ENCODE measurements at places on chromosomes 2 and 18.

DNA sequence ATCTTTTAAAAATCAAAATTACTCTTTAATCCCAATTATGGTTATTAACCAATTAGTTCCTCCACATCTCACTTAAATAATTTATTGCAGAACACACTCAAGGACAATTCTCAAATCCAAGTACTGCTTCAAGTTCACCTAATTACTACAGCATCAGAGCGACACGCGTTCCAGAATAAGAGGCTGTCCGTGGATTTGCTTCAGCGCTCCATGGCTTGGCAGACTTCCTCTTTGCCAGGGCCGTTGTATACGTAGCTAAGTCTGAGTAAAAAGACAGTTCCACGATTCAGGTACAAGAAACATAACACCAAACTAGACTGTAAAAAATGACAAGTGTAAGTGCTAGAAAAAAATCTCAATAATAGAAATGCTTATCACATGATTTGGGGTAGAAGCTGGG lies 153.2 kb upstream of the MYT1L start:
- DNase-seq, result no peak

DNA sequence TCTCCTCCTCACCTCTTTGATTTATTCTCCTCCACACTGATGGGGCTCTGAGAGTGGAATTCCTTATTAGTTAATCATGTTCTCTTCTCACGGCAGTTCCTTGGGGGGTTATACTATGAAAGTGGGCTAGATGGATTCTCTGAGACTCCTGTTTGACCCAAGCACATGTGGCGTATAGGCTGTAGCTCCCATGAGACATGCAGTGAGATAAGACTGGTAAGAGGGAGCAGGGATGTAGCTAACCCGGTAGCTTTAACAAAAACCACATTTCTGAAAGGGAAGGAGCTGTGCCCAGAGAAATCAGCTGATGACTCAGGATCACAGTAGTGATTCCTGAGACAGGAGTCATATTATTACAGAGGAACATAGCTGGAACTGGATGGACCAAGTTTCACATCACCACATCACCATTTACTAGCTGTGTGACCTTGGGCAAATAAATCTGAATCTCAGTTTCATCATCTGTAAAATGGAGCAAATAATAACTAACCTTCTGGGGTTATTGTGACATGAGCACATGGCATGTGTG lies 82.9 kb downstream of the CRIM1 start:
- DNase-seq, result no peak

GRCh38 chr2:54546923-54547720 lies 91.0 kb downstream of the SPTBN1 start:
- no peak for DNase-seq

DNA sequence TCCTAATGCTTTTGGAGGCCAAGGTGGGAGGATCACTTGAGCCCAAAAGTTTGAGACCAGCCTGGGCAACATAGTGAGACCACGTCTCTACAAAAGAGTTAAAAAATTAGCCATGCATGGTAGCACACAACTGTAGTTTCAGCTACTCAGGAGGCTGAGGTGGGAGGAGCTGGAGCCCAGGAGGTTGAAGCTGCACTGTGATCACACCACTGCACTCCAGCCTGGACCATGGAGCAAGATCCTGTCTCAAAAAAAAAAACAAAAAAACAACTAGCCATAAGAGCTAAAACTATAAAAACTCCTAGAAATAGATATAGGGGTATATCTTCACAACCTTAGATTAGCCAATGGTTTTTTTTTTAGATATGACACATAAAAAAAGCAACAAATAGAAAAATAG lies 16.9 kb upstream of the COL6A3 start:
- DNase-seq, result no peak

DNA sequence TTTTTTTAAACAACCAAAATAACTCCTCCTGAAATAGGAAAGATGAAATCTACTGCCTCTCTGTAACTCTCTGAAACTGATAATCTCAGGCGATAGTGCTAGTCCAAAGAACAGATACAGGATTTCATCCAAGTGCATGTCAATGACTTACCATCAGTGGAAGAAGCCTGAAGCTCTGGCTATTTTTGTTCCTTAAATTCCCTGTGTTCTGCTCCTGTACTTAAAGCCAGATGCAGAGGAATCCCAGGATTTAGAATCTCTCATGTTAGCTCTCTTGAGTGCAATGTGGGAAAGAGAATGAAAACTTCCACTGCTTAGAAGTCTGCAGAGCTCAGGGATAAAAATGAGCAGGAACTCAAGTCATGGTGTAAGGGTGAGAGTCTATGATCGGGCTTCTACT lies 291.9 kb downstream of the TCF4 start:
- no peak for DNase-seq

DNA sequence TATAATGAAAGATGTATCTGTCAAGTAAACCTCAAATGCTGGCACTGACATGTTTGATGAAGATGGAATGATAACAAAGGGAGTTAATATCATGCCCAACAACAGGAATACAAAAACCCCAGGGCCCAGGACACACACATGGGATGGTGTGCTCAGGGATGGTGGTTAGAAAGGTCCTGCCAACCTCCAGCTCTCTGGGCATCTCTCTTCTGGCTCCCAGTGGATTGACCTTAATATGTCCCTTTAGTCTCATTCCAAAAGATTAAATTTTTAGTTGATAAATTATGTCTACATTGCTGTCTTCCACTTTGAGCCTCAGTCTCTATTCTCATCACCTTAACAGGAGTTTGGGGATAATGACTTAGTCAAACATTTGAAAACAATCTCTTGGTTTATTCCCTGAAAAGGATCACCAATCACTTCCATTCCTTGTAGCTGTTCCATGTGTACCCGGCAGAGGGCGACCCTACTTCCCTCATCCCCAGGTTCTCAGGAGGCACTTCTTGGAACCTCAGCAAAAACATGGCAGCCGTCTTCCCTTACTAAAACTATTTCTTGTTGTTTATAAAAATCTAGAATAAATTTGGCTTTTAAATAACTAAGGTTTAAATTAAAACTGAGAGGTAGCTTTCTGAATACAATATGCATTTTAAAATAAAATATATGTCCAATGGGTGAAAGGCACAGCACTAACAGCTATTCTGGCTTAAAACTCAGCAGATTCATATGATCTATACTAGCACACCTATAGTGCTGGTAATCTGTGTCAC lies 29.6 kb downstream of the MCEE start:
- no peak for DNase-seq

- DNase-seq, result no peak
Observed at GRCh38 chr2:158489366-158490112, 32.8 kb downstream of the PKP4 start.

DNA sequence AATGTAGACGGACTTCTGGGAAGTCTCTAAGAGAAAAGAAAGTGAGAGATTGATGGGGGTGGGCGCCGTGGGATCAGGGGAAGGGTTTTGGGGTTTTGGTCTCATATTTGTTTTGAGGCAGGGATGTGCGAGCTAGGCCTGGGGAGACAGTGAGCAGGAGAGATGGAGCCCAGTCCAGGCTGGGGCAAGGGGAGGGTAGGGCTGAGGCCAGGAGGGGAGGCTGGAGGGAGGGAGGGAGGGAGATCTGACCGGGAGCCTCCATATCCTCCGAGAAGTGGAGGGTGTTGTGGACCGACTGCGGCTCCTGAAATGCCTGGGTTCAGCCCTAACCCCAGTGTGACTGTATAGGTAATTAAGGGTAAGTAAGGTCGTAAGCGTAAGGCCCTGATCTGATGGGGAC lies 72.8 kb upstream of the ODC1 start:
- DNase-seq, result no peak

DNA sequence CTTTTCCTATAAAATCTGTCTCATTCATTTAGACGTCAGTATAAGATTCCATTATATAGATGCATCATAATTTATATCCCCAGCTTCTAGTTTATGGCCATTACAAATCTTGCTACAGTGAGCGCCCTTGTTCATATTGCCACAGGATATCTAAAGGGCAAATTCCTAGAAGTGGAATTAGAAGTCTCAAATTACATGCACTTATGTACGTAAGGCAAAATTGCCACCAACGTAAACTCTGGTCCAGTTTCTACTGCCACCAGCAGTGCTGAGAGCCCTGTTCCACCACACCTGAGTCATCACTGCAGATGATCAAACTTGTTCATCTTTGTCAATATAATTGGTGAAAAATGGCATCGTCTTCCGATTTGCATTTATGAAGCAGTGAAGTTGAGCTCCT lies 90.9 kb upstream of the ID2 start:
- DNase-seq, result no peak

GRCh38 chr18:44958455-44958854 lies 277.8 kb downstream of the SETBP1 start:
- DNase-seq, result no peak

GRCh38 chr2:71043531-71044407 lies 24.7 kb upstream of the NAGK start:
- no peak for DNase-seq

DNA sequence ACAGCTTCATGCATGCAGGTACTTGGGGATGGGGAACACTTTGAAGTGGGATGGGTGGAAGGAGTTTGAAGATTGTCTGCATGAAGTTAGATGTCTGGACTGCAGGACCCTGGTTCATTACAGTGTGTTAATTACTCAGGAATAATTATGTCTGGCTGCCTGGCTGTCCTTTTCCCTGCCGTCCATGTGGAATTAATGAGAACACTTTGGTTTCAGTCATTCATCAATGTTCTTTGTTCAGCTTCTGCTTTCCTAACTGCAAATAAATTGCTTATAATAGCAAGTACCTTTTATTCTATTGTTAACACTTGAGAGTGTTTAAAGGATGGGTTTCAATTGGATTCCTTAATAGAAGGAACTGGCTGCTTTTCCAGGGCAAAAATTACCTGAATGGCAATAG lies 35.8 kb downstream of the MTCL1 start:
- no peak for DNase-seq

DNA sequence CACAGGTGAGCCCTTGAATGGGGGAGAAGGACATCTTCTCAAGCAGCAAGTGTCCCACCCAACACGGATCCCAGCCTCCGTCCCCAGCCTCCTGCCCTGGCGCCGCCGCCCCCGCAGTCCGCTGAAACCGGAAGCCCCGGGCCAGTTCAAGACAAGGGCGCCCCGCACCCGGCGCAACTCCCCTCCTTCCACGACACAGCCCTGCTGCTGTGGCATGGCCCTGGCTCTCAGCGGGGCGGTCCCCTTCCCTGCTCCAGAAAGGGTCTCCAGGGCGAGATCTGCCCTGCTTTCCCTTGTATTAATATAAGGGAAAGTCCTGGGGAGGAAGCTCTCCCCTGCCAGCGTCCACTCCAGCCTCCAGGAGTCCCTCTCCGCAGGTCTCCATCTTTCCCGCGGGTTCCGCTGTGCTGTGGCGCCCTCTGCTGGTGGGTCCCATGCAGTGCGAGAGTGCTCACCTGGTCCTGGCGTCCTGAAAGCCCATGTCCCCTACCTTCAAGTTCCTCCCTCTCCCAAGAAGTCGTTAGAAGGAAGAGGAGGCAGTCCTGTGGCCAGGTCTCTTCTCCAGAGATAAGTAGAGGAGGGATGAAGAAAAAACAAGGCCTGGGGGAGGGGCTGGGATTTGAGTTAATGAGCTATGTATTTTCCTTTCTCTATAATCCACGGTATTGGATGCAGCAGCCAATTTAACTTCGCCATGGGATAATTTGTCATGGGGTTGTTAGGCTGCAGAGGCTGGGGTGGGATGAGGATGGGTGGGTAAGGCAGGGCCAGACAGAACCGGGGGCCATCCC lies 176.0 kb downstream of the SMAD2 start:
- DNase-seq, result peak; percentile 35

- DNase-seq, result no peak
Observed at GRCh38 chr2:224772494-224772893, 56.3 kb upstream of the CCDC195 start.

GRCh38 chr2:39851651-39852110 lies 72.6 kb upstream of the THUMPD2 start:
- DNase-seq, result no peak

All from stimulated activated CD4-positive, alpha-beta T cell treated with anti-CD3 and anti-CD28 coated beads, Interleukin-1b, Interleukin-23, amount 100 ng/mL, for 24 hours (primary cell).